T-helper 2 cell (primary cell): ENCODE measurements at places on chromosomes 5 and 9.

DNA sequence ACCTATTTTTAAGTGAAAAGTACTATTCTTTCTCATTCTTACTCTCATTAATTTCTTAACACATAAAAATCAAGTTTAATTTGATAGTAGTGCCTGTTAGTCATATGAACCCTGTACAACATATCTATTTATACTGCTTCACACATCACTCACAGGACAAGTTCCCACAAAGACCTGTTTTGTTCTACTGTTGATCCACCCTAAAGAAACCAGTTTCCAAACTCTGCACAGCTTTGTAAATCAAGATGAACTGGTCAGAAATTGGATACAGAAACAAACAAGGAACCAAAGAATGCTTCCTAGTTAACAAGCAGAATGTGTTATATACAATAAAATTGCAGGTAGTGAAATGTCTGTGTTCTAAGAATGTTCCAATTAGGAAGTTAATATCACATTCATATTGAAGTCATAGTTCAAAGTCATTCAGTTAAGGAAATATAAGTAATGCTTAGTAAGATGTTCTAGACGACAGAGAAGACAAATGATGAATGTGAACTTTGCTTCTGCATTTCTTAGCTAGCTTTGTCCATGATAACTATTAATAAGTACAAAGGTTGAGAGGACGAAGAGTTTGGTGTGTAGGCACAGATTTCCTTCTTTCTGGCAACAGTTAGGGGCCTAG, 33.4 kb downstream of the C9orf85 start:
- DNase-seq = no peak

DNA sequence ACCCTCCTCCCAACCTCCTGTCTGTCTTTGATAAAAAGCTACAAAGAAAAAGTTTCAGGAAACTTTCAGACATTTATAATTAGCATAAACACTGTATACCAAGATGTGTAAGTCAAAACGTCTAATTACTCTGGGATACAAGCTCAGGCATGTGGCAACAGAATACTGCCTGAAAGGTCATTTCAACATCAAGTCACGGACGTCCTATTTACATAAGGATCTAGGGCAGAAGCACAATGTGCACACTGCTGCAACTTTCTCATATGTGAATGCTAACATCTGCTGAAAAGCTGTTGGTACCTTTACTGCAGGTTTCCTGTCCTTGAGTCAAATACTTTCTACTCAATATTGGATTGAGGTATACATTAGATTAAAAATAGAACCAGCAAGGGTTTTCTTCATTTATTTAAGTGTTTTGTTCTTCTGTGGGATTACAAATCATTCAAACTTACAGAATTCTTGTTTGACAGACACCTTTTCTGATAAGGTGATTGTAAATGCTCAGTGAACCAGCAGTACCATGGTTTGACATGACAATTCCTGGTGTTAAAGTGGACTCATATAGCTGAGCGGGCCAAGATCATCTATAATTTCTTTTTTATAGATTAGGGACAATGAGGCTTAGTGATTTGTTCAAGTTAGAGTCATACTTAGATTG, 36.8 kb downstream of the ELL2 start:
- no peak for DNase-seq

GRCh38 chr5:4684946-4685345, 455.2 kb upstream of the ADAMTS16 start:
- DNase-seq = no peak

GRCh38 chr9:117625154-117625553, 79.0 kb upstream of the TLR4 start:
- DNase-seq = no peak

DNA sequence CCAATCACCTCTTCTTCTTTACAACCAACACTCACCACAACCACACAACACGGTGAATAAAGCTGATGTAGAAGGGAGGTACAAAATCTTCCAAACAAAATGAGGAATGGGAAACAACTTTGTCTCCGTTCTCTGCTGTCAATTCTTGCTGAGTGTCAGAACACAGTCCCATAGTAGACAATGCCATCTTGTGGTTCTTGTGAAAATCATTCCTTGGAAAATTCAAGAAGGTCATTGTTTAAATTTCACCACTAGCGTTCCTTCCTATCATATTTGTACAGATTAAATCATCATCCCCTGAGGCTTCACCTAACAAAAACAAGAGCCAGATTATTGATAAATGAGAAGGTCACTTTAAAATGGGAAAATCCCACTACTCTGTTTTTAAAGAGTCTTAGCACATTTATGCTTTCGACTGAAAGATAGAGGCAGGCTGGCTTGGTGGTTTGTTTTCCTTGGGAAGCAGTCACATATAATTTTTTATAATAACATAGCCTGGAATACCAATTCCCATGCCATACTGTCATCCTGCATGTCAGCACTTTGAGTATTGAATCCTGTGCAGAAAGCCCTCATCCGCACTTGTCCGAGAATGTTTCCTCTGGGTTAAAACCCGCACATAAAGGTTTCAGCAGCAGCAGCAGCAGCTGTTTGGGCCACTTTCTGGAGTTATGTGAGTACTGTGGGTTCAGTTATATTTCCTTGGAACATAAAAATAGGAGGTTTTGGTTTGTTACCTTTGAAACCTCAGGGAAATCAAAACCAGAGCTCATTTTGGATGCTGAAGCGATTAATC, 395.0 kb upstream of the SMARCA2 start:
- no peak for DNase-seq

DNA sequence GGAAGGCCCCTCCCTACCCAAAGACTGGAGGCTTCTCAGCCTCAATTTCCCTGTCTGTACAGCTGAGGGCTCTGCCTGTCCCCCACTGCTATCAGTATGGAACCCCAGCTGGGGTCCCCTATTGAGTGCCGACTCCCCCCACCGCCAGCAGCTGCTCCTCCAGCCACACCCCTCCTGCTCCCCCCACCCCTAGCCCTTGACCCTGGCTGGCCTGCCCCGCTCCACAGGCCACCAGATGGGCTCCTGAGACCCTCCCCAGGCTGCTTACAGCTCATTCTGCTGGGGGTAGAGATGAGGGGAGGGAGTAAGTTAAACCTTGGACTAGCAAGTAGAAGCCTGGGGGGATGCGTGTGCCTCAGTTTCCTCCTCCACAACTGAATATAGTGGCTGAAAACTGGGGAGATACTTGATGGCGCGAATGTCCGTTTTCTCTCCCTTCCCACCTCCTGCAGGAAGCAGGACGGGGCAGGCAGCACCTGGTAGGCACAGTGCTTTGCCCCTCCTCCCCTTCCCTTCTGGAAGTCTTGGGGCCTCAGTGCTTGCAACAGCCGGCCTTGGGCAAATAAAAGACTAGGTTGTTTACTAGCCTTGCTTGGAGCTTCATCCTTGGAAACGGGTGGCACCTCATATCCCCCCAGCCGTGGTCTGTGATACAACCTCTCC, 19.1 kb downstream of the URM1 start:
- DNase-seq = no peak

GRCh38 chr9:71485326-71485725, 283.0 kb downstream of the CEMIP2 start:
- DNase-seq = no peak

GRCh38 chr9:738209-738915, 103.1 kb upstream of the DMRT1 start:
- DNase-seq = no peak

DNA sequence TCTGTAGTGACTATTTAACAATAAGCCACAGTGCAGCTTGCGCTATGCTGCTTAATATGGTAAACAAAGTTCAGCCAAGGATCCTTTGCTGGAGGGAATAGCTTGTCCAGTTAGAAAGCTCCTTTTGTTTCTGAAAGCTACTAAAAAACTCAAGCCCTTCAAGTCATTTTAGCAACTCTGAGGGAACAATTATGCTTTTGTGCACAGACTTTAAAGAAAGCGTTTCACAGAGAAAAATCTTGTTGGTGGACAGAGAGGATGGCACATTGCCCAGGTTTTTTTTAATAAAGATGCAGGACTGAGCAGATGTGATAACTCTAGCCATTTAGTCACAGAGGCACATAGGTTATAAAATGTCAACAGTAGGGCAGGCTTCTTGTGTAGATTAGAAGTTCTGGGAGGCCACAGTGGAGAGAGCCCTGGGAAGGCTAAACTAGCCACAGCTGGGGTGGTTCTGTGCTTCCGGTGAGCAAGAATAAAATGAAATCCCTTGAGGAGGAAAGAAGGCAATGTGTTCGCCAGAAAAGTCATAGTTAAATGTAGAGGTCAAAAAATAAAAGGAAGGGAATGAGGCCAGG, 63.4 kb downstream of the ALDH7A1 start:
- DNase-seq = no peak

DNA sequence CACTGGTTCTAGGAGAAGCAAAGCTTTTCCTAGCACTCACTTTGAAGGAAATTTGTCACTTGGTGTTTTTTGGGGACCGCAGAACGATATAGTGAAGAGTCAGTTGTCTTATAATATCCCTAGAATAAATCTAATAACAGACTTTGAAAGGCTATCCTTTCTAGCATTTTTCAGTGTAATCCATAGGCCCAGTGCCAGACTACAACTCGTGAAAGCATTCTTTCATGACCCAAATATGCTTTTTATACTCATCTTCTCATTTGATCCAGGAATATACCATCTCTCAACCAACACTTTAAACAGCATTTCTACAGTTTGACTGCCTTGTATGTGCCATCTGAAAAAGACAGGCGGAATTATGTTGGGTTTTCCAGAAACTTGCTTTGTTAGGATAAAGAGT, 104.0 kb downstream of the ERCC6L2 start:
- no peak for DNase-seq

DNA sequence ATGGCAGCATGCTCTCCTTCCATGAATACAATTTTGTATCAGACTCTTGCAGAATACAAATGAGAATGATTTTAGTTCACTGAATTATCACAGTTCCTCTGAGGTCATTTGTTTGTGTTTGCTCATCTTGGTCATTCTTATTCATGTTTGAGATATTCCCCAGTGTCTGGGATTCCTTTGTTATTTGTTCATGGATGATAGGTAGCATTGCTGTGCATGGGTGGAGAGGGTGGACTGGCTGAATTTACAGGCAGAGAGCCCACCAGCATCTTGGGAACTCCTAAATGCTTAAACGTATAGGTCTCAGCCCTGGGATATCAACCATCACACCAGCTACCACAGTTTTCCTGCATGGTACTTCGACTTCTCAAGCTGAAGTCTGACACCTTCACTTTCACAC, 459.8 kb downstream of the CCDC171 start:
- no peak for DNase-seq

DNA sequence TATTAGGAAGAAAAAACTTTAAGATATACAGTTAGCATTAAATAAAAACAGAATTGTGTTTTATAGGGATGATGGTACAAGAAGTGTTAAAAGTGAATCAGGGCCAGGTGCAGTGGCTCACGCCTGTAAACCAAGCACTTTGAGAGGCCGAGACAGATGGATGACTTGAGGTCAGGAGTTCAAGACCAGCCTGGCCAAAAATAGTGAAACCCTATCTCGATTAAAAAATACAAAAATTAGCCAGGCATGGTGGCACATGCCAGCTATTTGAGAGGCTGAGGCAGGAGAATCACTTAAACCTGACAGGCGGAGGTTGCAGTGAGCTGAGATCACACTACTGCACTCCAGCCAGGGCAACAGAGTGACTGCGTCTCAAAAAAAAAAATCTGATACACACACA, 282.9 kb upstream of the ATP10B start:
- no peak for DNase-seq

- no peak for DNase-seq
Observed at GRCh38 chr5:997711-998110, 10.9 kb upstream of the NKD2 start.

GRCh38 chr5:113050721-113051382, 74.3 kb downstream of the DCP2 start:
- DNase-seq = no peak

GRCh38 chr9:69012696-69013381, 1.1 kb downstream of the PRKACG start:
- DNase-seq = no peak

DNA sequence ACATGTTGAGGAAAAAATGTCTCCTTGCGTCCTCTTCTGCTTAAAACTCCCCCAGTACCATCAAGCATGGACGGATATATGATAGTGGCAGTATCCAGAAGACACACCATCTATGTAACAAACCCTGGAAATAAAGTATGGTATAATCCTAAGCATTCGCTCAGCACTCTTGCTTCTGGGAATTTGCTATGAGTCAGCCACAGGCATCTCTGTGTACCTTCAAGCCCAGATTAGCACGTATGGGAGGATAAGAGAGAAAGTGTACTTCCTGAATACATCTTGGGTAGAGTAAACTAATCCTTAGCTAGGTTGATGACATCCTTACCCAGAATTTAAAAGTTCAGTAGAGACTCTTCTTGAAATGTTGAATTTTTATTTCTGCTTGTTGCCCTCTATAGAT, 71.2 kb downstream of the GHR start:
- DNase-seq = no peak

DNA sequence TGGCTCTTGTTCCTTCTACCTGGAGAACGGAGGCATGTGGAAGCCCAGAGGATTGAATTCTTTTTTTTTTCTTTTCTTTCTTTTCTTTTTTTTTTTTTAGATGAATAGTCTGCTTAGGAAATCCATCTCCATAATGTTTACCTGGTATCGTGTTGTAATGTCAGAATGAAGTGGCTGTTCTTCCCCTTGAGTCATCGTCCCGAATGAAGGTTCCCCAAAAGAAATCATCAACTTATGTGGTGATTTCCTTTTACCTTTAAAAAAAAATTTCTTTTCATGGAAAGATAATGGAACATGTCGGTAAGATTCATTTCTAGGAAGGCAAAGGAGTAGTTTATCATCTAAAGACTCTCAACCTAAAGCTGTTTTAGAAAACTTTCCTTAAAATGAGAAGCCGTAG, 59.7 kb downstream of the DOCK8 start:
- no peak for DNase-seq

GRCh38 chr9:126874546-126875314, 14.3 kb downstream of the ZBTB34 start:
- DNase-seq = no peak

DNA sequence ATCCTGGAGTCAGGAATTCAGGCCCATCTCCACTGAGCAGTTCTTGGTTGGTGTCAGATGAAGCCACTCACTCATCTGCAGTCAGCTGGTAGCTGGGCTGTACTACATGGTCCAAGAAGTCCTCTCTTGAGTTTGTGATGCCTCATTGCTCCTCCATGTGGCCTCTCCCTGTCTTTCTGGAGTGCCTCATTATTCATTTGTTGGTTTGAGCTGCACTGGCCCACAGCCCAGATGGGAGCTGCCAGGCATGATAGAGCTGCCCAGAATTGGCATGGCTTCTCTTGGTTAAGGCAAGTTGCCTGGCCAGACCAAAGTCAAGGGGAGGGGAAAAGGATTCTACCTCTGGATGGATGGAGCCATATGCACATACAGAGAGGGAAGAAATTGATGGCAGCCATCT, 8.0 kb downstream of the PTCD2 start:
- no peak for DNase-seq

- no peak for DNase-seq
Observed at GRCh38 chr9:99362321-99362720, 140.2 kb downstream of the SEC61B start.

- no peak for DNase-seq
Observed at GRCh38 chr9:119722384-119722783, 353.1 kb upstream of the BRINP1 start.

GRCh38 chr5:26121338-26121737, 917.0 kb downstream of the CDH9 start:
- no peak for DNase-seq

DNA sequence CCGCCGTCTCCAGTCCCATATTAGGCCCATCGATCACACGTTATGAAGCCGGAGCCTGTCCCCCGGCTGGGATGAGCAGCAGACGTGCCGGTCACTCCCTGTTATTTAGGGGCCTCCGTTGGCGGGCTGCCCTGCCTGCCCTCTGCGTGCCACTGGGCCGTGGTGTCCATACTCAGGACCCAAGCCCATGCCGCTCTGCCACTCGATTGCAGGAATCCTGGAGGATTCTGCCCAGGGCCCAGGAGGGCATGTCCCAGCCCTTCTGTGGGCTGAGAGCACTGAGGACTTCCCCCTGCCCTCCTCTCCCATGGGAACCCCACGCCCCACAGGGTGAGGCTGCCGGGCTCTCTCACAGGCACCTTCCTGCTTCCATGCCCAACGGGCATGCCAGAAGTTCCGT, 19.6 kb upstream of the LAMC3 start:
- DNase-seq = no peak
